D341Med (cell line): ENCODE measurements at places on chromosomes 6 and 20.

DNA sequence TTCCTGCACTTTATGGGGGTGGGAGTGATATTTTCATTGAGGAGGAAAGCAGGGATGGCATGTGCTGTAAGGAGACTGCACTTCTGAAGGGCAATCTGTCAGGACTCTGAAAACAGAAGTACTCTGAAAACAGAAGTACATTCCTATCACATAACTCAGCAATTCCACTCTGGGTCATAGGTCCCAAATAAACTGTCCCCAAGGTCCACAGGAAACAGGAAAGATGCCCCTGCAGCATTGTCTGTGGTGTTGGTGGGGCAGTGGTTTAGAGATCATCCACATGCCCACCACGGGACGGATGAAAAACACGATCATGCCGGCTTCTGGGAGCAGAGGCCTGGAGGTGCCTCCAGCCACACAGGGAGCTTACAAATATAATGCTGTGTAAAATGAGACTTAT lies 150.3 kb downstream of the OTOR start:
- DNase-seq, result no peak

GRCh38 chr6:115976321-115976870 lies 84.3 kb downstream of the FRK start:
- no peak for DNase-seq

DNA sequence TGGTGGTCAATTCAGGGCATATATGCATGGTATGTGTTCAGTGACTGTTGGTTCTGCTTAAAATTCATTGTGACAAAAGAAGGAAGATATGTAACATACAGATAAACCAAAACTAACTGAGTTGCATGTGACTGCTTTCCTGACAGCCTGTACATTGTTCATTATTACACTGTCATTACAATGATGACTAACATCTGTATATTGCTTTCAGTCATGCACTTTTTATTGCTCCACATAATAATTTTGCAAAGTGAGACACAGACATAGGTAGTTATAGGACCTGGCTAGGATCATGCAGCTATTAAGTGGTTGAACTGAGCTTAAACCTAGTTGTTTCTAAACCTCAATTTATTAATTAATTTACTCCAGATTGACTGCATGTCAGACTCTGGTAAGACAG lies 703.2 kb downstream of the HDGFL1 start:
- DNase-seq, result no peak

DNA sequence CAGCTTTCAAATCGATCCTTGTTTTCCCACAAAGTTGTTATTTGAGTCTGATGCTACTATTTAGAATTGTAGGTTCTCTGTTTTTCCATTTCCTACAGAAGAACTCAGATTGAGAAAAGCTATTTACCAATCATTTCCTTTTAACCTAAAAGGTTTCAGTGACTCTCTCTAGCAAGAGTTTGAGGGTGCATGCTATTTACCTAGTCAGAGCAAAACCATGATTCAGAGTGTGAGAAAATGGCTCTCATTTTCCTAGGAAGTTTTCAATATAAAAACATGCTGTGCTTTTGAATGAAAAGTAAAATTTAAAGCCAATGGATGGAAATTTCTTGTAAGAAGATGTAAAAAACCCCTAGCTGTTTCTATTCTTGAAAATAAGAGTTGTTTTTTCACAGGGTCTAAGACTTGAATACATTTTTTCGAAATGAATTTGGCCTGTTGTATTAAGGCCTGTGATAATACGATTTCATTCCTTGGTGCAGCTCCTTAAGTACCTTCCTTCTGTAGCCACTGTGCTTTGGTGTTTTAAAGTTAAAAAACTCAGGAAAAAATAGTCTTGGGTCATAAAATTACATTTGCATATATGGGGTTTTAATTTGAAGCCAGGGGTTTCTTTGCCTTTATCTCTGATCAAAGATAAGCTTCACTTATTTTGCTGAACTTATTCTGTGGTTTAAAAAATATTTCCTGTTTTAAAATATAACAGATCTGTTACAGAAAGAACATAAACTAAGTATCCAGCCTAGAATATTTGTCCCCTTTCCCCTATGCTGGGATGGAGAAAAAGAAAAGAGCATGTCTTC lies 18.0 kb upstream of the RSPH3 start:
- no peak for DNase-seq

DNA sequence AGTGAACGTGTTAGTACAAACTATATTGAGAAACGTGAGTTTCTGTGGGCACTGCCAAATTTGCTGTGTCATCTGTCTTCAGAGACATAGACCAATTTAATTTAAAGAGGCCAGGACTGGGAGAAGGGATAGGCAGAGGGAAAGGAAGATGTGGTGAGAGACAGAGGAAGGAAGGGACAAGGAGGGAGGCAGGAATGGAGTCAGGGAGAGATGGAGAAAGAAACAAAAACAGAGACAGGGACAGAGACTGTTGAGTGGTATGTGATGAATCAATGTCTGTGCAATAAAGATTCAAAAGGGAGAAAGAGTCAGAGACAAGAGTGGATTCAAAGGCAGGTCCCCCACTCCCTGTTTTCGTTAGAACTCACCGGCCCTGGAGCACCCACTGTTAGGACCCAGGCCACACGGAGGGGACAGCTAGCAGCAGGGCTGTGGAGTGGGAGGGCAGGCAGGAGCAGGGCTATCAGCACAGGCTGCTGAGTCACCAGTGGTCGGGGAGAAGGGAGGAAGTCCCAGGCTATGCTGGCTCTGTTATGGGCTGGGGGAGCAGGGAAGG lies 51.6 kb upstream of the CHD6 start:
- no peak for DNase-seq

DNA sequence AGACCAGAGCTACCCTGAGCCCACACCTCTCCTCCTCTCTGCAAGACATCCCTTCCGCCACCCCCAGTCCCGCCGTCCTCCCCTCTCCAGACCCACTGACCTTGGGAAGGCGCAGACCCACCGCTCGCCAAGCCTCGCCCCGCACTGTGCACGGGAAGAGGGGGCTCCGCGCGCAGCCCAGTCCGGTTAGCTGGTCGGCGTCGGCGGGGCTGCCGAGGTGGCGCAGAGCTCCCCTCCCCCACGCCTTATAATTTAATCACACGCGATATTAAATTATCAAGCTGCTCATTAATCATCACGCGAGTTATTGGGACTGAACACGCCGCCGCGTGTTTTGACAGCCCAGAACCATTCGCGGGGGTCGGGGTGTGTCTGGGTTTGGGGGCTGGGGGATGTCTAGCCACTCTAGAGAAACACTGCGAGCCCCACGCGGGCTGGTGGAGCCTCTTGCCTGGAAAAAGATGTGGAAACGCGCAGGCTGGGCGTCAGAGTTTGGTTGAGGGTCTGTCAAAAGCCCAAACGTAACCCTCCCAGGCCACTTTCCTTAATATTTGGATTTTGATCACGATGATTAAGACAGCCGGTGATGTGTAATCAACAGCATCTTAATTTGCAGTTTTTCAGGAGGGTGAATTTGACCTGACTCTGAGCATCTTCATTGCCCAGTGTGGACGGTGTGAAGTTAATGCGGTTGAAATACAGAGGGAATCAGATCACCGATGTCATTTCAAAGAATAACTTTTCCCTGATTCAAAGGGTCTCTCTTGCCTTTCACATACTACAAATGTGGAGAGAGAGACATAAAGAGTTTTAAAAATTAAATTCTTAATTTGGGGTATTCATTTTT lies at the start of gene LINC00237:
LINC00237 (minus strand) TSS at position 188 of the 847 bp plus-strand sequence.
- DNase-seq, result no peak

- no peak for DNase-seq
These were observed 409.1 kb upstream of the AGPAT4 start for GRCh38 chr6:161682982-161683381.

GRCh38 chr20:41142919-41143318 lies 5.6 kb downstream of the PLCG1 start:
- DNase-seq, result no peak

GRCh38 chr6:127857051-127857637 lies 43.7 kb downstream of the THEMIS start:
- DNase-seq, result no peak

DNA sequence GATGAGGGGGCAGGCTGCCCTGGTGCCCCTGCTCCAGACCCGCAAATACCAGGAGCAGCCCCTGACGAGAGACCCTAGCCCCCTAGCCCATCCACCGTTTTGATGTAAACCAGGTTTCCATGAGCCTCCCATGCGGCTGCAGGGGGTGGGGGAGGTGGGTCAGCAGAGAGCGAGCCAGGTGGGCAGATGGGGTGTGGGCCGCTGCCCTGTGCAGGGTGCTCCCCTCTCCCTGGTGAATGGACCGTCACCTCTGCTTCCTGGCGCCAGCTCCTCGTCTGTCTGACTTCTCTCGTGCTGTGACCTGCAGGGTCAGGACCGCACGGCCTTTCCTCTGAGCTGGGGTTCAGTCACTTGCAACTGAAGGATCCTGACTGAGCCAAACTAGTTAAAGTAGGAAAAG lies 15.7 kb upstream of the BHLHE23 start:
- no peak for DNase-seq

DNA sequence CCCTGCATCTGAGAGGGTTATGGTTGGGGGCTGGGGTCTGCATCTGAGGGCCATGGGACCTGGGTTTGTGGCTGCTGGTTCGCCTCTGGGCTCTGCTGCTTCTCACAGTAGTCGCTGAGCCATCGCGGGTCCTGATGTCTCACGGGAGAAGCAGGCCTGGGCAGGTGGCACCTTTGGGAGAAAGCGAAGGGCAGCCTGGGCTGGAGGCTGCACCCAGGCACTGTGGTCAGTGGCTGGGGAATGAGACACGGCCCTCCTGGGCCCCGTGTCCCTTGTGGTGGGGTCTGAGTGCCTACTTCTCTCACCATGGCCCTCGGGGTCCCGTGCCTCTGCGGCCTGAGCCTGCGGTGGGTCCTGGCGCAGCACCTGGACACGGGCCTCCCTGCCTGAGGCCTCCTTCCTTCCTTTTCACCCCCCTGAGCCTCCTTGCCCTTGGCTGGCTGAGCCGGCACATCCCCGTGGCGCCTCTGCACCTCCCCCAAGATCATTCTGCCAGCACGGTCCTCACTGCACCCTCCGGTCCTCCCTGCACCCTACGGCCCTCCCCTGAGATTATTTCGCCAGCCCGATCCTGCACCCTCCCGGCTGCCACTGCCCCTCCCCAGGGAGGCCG lies 206.0 kb downstream of the ERMARD start:
- DNase-seq, result peak; percentile 15

DNA sequence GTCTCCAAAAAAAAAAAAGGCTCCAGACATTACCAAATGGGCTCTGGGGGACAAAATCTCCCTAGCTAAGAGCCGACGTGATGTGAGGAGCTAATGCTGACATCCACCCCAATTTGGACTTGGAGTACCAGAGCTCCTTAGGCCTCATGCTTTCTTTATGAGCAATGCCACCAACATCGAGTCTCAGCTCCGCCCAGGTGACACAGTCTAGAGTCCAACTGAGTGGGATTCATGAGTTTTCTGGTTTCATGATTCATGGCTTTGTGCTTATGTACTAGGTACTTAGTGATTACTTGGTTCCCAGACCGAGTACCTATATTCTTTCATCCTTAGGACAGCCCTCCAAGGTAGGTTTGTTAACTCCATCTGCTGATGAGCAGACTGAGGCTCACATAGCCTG lies 4.4 kb downstream of the ANKRD60 start:
- no peak for DNase-seq

DNA sequence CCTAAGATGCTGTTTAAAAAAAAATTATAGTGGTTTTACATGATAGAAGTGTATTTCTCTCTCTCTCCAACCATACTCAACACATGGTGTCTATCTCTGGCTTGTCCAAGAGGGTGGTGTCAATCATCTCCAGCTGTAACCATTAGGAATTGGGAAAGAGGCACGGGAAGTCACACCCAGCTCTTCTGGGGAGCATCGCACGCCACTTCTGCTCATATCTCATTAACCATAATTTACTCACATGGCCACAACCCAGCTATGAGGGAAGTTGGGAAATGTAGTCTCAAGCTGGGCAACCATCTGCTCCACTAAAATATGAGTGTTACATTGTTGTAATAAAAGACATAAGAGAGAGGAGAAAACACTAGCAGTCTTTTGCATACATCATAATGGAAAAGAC lies 30.4 kb upstream of the TSHZ2 start:
- DNase-seq, result no peak

DNA sequence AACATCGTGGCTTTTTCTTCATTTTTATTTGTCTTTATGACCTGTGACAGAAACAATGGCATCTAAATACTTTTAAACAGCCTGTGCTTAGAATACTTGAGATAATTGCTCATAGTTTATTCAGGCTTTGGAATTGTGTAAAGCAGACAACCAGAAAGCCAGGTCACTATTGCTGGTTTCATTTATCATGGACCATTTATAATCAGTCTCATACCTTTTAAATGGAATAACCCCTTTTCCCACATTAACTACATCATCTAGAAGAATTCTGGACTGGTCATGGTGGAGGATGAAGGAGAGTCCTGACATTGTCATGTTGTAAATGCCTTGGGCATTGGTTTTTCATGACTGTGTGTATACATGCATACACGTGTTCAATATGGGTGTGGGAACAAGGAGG lies 661.5 kb downstream of the EPM2A start:
- no peak for DNase-seq

GRCh38 chr20:50980851-50981713 lies 22.5 kb downstream of the MOCS3 start:
- peak; percentile 74 for DNase-seq

- peak; percentile 15 for DNase-seq
These were observed 10.0 kb upstream of the FAM110A start for GRCh38 chr20:823574-823902.

DNA sequence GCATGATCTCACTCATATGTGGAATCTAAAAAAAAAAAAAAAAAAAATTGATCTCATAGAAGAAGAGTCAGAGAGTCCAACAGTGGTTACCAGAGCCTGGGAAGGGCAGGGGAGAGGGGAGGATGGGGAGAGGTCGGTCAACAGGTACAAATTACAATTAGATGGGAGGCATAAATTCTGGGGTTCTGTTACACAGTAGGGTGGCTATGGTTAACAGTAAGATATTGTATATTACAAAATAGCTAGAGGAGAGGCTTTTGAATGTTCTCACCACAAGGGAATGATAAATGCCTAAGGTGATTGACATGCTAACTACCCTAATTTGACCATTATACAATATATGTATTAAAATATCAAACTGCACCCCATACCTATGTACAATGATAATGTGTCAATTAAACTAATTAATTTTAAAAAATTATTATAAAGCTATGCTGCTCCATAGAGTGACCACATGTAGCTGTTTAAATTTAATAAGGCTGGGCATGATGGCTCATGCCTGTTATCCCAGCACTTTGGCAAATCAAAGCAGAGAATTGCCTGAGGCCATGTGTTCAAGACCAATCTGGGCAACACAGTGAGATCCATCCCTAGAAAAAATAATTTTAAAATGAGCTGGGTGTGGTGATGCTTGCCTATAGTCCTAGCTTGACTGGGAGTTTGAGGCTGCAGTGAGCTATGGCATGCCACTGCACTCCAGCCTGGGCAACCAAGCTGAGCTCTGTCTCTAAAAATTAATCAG lies 70.9 kb downstream of the SNX5 start:
- no peak for DNase-seq

- no peak for DNase-seq
These were observed 95.5 kb downstream of the KCNB1 start for GRCh38 chr20:49386848-49387580.

- DNase-seq, result no peak
These were observed 2.9 kb downstream of the MAP7 start for GRCh38 chr6:136547336-136547735.

DNA sequence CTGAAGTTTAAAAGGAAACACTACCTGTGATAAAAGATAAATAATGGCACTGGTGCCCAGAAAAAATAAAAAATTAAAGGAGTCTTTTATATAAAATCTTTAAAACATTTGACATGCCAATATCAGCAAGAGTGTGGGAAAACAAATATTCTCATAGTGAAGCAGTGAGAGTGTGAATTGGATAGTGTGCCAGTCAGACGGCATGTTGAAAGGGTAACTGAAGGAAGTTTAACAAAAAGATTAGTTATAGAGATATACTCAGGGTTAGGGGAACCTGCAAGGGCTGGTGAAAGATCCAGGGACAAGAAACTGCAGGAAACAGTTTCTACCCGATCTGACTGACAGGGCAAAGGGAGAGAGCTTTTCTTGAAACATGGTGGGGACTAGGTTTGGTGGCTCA lies 22.2 kb upstream of the GMNN start:
- no peak for DNase-seq
